HCT116 (cell line): ENCODE measurements at places on chromosomes 12 and 14.

- DNase-seq, result no peak
Observed at GRCh38 chr12:24760162-24760561, 188.7 kb downstream of the BCAT1 start.

- no peak for DNase-seq
Observed at GRCh38 chr12:102061096-102061559, 663 bp downstream of the WASHC3 start.

GRCh38 chr14:74661726-74662450 is 49.9 kb upstream of the LTBP2 start:
- DNase-seq, result no peak

DNA sequence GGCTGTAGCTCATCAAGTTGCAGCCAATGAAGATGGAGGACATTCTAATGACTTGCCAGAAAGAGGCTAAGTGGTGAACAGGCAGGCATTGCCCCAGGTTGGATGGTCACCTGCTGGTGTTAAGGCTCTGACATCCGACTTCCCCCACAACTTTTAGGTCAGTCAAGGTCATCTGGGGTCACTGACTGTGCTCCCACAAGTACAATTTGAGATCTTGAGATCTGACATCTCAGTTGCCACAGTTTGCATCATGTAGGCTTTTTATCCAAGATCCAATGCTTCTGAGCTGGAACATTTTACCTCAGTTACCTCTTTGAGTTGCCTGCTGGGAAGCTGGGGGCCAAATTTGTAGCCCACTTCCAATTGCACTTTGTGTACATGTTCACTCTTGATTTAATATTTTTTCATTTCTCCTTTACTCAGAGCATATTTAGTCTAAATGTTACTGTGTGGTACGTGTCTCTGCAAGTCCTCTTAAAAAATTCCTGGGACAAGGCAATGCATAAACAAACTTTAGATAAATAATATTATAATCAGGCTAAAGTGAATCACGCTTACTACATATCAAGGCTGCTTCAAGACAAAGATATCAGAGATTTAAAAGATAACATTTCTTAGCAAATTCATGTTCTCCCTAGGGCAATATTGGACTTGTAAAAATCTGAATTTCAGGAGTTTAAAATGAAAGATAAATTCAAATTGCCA is 61.4 kb downstream of the SEL1L start:
- DNase-seq, result no peak

DNA sequence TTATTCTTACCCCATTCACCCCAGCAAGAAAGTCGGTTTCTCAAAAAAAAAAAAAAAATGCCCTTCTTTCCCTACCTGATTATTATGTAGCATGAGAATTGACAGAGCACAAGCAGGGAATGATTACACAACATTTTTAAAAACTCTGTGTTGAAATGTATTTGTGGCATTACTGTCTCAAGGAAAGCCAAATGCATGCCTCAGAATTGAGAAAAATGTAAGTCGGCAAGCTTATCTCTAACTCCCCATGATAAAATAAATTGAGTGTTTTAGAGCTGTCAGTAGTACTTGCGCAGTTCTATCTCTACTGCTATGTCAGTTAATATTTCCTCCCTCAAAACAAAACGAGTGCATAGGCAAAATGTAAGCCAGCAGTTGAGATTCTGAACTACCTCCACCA is 25.7 kb downstream of the ANO4 start:
- no peak for DNase-seq

DNA sequence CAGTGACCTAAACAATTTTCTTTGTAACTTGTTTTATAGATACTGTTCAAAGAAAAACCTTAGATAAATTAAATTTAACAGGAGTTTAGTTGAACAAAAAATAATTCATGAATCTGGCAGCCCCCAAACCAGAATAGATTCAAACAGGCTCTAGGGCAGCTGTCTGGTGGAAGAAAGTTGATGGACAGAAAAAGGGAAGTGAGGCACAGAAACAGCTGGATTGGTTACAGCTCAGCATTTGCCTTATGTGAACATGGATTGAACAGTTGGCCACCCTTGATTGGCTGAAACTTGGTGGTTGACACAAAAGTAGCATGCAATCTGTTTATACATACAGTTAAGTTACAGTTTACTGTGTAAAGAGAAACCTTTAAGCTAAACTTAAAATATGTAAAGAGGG is 954.3 kb upstream of the FLRT2 start:
- DNase-seq, result no peak

DNA sequence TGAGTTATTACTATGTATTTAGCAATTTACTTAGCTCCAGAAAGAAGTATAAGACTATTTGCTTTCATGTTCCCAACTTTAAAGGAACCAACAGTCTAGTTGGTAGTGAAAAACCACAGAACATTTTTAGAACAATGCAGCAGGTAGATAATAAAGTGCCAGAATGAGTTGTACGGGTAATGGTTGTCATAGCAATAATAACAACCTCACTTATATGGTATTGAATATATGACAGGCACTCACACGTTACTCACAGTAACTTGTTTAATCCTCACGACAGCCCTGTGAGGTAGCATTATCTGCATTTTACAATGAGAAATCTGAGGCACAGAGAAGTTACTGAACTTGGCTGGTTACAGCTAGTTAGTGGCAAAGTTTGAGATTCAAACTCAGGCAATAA is 10.6 kb upstream of the GAPDH start:
- no peak for DNase-seq

DNA sequence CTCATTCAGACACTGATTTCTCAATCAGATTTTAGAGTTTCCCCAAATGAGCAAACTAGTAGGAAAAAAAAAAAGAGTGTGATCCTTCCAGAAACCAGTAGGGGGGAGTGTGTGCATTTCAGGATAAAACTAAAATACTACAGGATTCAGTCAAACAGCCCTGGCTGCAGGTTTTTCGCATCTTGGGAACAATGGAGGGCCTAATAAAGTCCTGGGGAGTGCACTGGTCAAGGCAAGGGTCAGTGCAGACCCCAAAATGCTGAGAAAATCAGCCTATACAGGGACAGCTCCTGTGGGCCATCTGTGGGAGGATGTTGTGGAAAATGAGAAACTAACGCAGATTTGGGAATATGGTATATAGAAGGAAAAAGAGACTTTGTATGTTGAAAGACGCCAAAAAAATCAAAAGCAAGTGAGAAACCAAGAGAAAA is 22.2 kb upstream of the ABCD4 start:
- DNase-seq, result no peak
